ENCODE measurements at places on chromosomes 2 and 18.

- DNase-seq, result peak; percentile 87
Observed at GRCh38 chr2:96869281-96869821, 529 bp downstream of the SEMA4C start.

GRCh38 chr18:61820882-61821281, 71.9 kb downstream of the RNF152 start:
- DNase-seq, result peak; percentile 73

DNA sequence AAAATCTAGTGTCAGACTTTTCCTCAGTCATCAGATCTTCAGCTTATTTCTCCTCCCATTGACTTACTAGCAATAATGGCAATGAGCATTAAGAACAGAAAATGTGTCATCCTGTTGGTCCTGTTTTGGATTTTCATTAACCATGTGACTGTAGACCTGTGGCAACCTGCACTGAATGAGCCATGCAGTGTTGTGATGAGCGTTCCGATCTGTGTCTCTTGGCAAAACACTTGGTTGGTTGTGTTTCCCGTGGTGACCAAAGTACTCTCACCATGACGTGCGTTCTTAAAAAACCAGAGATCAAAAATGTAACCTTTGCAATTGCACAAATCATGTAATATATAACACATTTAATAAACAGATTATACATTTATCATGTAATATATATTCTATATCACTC, 138.6 kb downstream of the MAP3K20 start:
- DNase-seq, result no peak

DNA sequence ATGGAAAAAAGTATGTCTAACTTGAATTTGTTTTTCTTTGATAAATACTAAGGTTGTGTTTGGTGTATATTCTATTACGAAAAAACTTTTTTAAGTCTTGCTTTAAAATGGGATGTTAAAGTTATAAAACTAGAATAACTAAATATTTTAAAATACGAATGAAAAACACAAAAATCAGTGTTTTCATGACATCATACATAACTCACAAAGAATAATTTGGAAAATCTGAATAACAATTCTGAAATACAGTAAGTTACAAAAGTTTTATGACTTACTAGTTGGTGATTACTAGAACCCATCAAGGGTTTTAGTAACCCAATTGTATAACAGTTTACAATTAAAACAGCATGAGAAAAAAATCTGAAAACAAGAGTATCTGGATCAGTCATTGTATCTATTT, 61.2 kb downstream of the PIGN start:
- DNase-seq, result no peak

GRCh38 chr2:25602333-25602723, 71.0 kb downstream of the DTNB start:
- no peak for DNase-seq

DNA sequence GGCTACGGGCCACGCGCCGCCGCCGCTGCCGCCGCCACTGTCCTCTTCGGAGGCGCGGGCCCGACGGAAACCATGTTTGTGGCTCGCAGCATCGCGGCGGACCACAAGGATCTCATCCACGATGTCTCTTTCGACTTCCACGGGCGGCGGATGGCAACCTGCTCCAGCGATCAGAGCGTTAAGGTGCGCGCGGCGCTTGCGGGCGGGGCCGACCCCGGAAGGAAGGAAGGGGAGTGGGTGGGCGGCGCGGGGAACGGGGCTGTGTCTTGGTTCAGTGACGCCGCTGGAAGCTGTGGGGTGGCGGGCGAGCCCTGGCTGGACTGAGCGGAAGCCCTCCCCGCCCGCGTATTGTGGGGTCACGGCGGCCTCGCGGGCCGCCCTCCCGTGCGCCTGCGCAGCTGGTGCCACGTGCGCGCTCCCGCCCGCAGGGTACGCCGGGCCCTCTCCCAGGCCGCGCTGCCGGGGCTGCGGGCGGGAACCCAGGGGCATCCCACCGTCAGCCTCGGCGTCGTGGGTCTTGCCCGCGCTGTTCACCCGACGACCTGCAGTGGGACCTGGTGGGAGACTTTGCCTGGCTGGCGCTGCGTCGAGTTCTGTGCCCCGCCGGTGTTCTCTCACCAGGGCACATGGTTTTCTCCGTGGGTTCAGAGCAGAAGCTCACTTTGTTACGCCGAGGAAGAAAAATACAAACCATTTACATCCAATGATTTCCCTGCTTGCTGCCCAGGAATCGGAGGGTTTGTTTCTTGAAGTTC, 416 bp downstream of the SEH1L start:
- peak; percentile 96 for DNase-seq

- DNase-seq, result no peak
Observed at GRCh38 chr2:54100772-54101171, 14.6 kb upstream of the ACYP2 start.

DNA sequence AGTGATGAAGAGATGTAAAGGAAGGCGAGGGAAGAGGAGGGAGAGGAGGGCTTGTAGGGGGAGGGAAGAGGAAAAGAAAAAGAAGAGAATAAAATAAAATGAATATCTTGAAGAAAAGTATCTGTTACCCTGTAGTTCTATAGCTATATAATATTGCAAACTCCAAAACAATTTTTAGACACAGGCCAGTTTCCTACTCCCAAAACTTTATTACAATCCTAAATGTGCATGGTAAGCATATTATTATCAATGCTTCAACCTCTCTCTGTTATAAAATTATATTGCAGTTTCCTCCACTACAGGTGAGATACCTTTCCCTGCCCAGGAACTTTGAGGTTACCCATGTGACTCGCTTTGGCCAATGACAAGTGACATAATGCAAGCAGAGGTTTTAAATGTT, 1351.6 kb upstream of the NRXN1 start:
- DNase-seq, result no peak

GRCh38 chr18:6885992-6886796, 156.7 kb downstream of the ARHGAP28 start:
- DNase-seq, result peak; percentile 63

DNA sequence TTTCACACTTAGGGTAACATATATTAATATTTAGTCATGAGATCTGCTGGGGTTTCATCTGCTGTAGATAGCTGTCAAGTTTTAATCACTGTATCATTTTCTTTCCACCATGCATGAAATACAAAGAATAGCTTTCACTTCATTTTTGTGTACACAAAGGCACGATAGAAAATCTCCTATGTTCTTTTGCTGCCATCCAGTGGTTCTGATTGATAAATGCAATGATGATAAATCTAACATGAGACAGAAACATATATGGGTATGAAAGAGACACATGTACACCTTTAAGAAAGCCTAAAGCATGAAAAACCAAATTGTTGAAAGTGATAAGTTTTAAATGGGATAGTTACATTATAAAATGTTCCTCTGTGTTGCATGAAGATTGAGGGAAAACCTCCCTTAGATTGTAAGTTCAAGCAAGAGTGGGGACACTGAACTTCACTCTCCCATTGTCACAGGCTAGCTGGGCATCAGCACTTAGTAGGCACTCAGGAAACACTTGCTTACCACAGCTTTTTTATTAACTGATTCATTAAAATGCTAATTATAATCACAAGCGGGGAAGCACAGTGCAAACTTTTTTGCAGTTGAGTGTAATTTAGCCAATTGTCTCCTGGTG, 31.2 kb downstream of the C1D start:
- peak; percentile 77 for DNase-seq

DNA sequence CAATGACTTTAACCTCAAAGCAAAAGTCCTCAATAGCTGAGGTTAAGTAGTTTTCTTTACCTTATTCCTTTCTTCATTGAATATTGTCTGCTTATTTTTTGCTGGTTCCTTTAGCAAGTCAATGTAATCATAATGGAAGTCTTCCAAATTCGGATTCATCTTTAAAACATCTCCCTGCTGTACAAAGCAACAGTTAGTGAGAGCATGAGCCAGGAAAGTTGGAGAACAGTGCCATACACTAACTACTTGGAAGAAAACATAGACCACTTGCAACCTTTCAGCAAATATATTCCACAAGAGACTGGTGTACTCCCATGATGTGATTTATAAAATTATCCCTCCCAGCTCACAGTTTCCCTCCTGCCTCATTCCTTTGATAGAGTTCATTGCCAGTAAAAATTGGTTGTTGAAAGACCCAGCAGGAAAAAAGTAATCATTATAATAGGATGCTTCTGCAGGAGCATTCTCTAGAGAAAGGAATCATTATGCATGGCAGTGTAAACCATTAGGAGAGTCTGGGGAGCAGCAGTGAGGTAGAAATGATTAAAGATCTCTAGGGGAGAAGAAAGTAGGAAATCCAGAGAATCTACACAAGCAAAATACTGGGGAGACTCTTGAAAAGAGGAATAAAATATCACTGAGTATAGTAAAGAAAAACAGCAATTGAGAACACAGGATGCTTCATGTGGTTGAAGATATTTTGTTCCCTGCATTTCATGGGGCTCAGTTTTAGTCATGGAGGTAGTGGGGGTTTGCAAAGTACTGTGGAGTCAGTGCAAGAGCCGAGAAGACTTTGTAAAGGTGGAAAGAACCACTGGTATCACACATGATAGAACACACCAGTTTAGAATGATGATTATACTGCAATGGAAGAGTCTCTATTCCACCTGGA, 38.6 kb upstream of the TTN start:
- DNase-seq, result peak; percentile 53

DNA sequence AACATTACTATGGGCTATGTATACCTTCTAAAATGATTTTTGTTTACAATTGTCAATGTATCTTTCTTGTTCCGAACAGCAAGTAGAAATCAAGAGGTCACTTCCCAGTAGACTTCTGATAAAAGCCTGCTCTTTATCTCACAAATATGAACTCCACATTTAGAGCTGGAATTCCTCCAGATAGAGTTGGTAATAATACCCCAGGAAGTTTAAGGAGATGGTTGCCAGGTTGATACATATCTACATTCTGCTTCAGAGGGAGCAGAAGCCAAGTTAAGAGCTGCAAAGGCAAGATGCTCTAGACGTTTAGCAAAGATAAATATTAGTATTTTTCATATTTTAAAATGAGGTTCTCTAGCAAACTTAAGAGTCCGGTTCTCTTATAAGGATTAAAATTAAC, 267.0 kb downstream of the ERBB4 start:
- DNase-seq, result no peak

DNA sequence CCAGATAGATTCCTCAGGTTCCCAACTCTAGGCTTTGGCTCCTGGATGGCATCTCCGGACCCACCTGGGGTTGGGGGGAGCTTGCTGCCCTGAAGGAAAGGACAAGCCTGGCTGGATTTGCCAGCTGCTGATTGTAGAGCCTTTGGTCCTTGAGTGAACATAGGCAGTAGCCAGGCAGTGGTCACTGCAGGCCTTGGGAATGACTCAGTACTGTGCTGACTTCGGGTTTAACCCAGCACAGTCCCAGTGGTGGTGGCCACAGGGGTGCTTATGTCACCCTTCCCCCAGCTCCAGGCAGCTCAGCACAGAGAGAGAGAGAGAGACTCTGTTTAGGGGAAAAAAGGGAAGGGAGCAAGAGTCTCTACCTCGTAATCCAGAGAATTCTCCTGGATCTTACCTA, 27.7 kb upstream of the ACTR2 start:
- DNase-seq, result peak; percentile 83

DNA sequence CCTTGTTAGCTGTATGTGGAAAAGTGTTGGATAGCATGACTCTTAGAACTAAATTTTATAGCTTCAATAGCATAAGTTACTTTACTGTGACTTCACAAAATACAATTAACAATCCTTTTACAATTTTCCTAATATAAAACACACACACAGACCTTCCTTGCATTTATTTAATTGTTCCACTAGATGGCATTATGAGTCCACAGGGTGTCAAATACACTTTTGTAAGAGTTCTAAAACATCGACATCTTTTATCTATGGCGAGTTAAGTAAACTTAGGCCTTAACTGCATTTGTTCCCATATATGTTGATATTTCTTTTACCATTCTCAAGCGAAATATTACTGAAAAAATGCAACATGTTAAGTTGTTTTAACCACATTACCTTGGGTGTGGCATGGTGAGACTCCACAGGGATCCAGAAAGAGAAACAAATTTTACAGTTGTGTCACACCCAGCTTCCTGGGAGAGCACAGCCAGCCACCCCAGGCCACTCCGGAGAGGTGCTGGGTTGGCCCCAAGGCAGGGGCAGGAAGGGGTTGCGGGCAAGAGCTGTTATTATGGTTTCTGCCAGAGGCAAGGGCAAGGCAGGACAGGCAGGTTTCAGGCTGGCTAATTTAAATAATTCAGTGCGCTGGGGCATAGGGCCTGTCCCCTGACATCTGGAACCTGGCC, 312.4 kb upstream of the MC4R start:
- DNase-seq, result peak; percentile 9

DNA sequence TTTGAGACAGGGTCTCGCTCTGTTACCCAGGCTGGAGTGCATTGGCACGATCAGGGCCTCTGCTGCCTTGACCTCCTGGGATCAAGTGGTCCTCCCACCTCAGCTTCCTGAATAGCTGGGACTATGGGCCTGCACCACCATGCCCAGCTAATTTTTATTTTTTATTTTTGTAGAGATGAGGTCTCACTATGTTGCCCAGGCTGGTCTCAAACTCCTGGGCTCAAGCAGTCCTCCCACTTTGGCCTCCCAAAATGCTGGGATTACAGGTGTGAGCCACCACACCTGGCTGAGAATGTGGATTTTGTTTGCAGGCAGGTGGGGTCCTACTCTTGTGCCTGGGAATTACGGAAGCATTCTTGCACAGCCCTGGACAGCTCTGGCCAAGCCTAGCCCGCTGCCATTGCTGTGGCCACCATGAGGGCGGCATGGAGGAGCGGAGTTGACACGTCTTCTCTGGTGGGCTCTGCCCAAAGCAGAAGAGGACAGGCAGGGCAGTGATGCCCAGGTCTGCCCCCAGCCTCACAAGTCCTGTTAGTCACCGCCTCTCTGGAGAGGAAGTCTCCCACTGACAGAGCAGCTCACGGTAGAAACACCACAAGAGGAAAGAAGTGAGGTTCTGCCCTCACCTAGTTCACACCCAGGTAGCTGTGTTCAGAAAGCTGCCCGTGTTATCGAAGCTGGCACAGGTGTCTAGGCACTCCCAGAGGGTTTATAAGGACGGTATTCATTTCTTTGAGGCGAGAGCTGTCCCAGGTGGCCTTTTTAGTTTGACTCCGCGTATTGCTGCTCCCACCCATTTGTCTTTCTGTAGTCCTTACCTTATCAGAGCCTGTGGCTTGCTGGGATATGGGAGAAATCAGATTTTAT, 46.2 kb downstream of the ARMC9 start:
- DNase-seq, result no peak

GRCh38 chr18:73639788-73640187, 507.8 kb downstream of the FBXO15 start:
- DNase-seq, result no peak

DNA sequence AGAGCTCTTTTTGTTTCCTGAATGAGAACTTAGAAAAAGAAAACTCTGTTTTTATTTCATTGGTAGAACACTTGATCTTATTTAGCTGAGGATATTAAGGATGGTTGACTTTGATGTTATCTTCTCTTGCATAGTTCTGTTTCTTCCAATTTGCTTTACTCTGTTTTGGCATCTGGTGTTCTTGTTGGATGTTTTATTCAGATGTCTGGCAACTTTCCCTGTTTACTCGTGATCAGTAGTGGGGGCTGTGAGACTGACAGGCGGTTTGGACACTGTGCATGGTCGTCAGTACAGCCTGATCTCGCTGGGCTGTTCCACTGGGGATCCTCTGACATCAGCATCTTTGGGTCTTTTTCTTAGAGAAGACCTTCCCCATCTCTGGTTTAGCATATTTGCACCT, 100.1 kb downstream of the TSN start:
- DNase-seq, result no peak

GRCh38 chr2:142339261-142339660, 208.4 kb upstream of the LRP1B start:
- no peak for DNase-seq

- DNase-seq, result peak; percentile 9
Observed at GRCh38 chr2:1887915-1888314, 143.6 kb upstream of the PXDN start.
